ENCODE measurements at places on chromosomes 13 and 19. TPM values are rescaled to one million over a fixed set of nuclear protein-coding genes. Genes with fewer than 3 reads are reported as not detected.

DNA sequence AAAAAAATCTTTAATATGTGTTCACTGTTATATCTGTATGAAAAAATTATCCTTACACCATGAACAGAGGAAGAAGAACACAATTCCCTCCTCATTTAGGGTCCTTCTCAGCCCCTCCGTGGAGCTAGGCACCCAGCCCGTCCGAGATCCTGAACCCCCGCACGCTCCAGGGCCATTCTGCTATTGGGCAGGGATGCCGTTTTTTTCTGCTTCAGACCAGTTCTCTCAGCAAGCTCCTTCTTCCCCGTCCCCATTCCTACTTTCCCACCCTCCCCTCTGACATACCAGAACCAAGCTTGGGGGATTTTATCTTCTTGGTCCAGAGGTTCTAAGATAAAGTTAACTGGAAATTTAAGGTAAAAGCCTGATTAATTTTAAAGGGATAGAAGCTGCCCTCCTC lies 36.2 kb downstream of the ATP12A start:
- H3K27ac ChIP-seq = peak overlapping the region; percentile 95
- H3K36me3 ChIP-seq = no peaks in the 10 kb centered on the region
- peak overlapping the region; percentile 56 for H3K4me3 ChIP-seq
- H3K27me3 ChIP-seq = no peaks in the 10 kb centered on the region

- no peak overlapping the region for H3K4me3 ChIP-seq
- peaks cover 25% of the 10 kb centered on the region for H3K4me1 ChIP-seq
- H3K27me3 ChIP-seq = peaks cover 9% of the 10 kb centered on the region
- DNase-seq = no peak
Measured at GRCh38 chr19:51138549-51138979, 3.5 kb upstream of the SIGLEC7 start.

GRCh38 chr19:29485293-29485692 lies 40.5 kb upstream of the VSTM2B start:
- H3K27me3 ChIP-seq = peaks cover 10% of the 10 kb centered on the region
- H3K27ac ChIP-seq = no peak overlapping the region
- no peak overlapping the region for H3K4me3 ChIP-seq
- H3K36me3 ChIP-seq = peaks cover 11% of the 10 kb centered on the region
- DNase-seq = no peak

GRCh38 chr19:39131255-39131755 lies 5.7 kb downstream of the PAK4 start:
- peak overlapping the region; percentile 92 for H3K27ac ChIP-seq
- no peak for DNase-seq
- no peaks in the 10 kb centered on the region for H3K27me3 ChIP-seq
- no peak overlapping the region for H3K4me3 ChIP-seq

GRCh38 chr19:35731353-35731752 lies 10.9 kb downstream of the IGFLR1 start:
- 0 out of 2 replicates have a peak, but pooled peaks cover 2% of the 10 kb centered on the region for H3K4me1 ChIP-seq
- H3K4me3 ChIP-seq = no peak overlapping the region
- peak overlapping the region; percentile 9 for H3K27ac ChIP-seq
- no peak for DNase-seq
- no peaks in the 10 kb centered on the region for H3K27me3 ChIP-seq
- H3K36me3 ChIP-seq = peaks cover 57% of the 10 kb centered on the region

DNA sequence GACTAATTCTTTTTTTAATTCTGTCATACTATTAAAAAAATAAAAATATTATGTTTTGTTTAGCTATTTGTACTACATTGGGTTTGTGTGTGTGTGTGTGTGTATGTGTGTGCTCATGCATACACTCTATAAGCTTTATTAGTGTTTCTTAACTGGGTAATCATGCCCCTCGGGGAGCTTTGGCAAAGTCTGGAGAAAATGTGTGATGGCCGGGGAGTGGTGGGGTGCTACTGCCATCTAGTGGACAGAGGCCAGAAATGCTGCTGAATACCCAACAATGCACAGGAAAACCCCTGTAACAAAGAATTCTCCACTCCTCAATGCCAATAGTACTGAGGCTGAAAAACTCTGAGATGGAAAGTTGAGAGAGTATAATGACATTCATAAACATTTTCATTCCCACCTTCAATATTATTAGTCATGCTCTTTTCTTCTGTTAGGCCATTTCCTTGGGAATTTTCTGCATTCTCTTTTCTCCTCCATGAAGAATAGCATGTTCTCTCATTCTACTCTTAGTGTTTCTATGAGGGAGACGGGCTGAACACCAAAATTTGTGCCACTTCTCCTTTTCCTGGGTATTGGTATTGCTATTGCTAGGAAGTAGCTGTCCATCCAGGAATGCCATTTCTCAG lies 157.3 kb downstream of the DNAJC3 start:
- peaks cover 4% of the 10 kb centered on the region for H3K4me1 ChIP-seq
- H3K36me3 ChIP-seq = peaks cover 40% of the 10 kb centered on the region
- no peaks in the 10 kb centered on the region for H3K27me3 ChIP-seq
- no peak overlapping the region for H3K4me3 ChIP-seq

DNA sequence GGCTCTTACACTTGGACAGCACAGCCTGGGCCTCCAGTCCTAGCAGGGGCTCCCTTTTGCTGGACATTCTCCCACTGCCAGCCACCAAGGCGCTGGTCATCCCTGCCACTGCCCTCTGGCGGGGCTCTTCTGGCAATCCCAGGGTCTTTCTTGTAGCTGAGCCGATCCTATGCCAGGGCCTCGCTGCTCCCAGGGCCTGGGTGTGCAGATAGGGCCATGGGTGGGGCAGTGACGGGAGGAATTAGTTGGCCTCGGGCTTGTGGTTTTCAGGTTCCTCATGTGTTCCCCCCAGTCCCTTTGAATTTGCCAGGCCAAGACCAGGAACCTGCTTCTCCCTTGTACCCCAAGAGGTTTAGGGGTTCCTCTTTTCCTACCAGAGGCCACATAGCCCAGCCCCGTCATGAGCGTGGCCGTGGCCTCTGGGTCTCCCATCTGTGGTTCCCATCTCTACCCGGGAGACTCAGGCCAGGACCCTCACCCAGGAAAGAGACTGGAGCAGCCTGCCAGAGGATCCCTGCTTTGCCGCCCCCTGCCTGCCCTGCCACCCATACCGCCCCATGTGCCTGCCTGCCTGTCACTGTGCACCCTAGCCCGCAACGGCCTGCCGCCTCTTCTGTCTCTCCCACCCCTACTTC lies 26.2 kb downstream of the TMED1 start:
- peaks cover 23% of the 10 kb centered on the region for H3K36me3 ChIP-seq
- DNase-seq = no peak
- H3K27ac ChIP-seq = no peak overlapping the region
- no peaks in the 10 kb centered on the region for H3K4me1 ChIP-seq
- no peaks in the 10 kb centered on the region for H3K27me3 ChIP-seq

GRCh38 chr19:29576046-29576606 lies 30.0 kb upstream of the POP4 start:
- peaks cover 8% of the 10 kb centered on the region for H3K27me3 ChIP-seq
- H3K4me3 ChIP-seq = no peak overlapping the region
- no peak overlapping the region for H3K27ac ChIP-seq

Gene NLRP12
- total RNA-seq = 4.7 TPM

Data from WTC11 (cell line).